ENCODE measurements at places on chromosomes 4 and X.

DNA sequence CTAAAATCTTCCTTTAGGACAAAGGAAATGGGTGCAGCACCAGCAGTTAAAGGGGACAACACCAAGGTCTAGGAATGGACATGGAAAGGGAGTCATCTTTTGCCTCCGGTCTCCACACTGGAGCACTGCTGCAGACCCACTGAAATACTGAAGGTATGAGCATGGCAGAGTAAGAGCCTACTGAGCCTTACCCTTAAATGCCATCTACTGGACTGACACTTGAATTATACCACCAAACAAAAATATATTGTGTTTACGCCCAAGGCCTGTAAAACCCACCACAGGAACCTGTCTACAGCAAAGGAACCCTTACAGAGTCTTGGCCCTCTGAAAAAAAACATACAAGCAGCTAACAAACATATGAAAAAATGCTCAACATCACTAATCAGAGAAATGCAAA is 443.4 kb downstream of the CCSER1 start:
- no peak for DNase-seq

GRCh38 chr4:95742179-95742578 is 97.7 kb upstream of the PDHA2 start:
- DNase-seq = no peak

DNA sequence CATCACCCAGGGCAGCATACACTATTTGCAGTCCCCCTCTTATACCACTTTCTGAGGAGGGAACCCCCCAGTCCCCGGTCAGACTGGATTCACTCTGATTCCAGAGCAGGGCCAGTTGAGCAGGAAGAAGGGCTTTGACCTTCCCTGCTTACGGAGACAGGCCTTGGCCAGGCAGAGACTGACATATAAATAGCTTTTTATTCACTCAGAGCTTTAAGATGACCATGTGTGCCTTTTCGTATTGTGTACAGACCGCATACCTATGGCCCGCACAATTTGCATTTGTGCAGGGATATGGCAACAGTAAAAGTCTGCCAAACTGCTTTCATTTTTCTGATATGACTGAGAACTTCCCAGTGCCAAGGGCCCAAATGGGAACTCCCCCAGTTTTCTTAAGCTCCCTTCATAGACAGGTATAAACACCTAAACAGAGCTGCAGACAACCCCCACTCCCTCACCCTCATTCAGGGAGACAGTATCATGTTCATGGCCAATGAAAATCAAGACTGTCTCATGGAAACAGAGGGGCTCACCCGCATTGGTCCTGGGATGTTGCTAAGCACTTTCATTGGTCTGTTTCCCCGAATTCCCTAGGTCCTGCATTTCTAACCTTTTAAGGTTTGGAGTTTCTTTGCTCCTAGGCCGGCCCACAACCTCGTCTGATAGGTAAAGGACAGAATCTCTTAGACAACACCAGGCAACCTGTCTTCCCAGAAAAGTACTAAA is 86.0 kb downstream of the RTL5 start:
- no peak for DNase-seq

DNA sequence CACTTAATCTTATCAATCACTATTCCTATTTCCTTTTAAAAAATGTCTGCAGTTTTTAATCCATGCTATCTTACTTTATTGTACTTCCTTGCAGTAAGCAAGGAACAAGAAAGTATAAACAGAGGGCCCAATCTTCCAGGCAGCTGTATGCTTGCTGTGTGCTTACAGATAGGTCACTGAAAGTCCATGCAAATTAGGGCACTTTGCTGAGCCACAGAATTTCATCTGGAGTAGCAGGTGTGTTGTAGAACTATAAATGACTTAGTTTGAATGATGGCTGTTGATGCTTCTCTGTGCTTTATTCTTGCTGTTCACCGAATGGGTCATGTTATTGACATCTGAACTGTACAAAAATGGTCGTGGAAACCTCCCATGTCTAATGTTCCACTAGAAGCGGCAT is 154.6 kb downstream of the ATOH1 start:
- no peak for DNase-seq

GRCh38 chr4:38532908-38533499 is 131.0 kb upstream of the KLF3 start:
- no peak for DNase-seq

- DNase-seq = no peak
These were observed 110.3 kb downstream of the UBE2NL start for GRCh38 chrX:143994206-143994605.

DNA sequence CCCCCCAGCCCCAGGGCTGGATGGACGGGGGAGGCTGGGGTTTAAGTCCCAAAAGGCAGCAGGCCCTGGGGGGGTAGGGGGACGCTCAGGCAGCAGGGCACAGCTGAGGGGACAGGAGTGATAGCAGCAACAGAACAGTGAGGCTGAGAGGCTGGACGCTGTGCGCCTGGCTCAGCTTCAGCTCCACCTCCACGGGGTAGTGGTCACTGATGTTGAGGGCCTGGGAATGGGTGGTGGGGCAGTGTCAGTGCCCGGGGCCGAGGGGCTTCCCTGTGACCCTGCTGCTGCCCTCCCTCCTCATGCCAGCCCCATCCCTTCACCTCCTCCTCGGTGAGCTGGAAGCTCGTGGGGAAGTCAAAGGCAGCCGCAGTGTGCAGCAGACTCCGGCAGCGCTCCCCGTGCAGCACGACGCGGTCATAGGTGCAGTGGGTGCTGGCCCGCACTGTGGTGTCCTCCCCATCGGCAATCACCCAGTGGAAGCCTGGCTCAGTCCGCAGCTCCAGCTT is 4.5 kb downstream of the RPL10 start:
- DNase-seq = no peak
